ENCODE measurements at places on chromosomes 2 and 18.

GRCh38 chr2:88188748-88189147 lies 18.6 kb downstream of the THNSL2 start:
- DNase-seq, result no peak
- no peaks in the 10 kb centered on the region for H3K27me3 ChIP-seq
- H3K36me3 ChIP-seq, result peaks cover 2% of the 10 kb centered on the region

DNA sequence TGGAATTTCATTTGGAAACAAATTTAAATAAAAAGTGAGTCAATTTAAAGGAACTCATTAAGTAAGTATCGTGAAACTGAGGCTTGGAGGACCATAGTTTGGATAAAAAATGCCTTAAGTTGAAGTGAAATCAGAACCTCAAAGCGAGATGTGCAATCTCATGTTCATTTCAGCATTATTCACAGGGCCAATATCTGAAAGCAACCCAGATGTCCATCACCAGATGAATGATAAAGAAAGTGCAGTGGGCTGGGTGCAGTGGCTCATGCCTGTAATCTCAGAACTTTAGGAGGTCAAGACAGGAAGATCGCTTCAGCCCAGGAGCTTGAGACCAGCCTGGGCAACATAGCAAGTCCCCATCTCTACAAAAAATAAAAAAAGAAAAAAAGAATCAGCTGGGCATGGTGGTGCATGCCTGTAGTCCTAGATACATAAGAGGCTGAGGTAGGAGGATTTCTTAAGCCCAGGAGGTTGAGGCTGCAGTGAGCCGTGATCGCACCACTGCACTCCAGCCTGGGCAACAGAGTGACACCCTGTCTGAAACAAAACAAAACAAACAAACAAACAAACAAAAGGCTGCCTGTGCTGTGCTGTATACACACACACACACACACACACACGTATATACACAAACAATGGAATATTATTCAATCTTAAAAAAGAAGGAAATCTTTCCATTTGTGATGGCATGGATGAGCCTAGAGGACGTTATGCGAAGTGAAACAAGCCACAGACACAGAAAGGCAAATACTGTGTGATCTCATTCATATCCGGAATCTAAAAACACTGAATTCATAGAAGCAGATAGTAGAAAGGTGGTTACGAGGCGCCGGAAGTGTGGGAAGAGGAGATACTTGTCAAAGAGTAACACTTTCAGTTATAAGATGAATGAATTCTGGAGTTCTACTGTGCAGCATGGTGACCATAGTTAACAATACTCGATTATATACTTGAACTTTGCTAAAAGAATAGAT lies 14.5 kb downstream of the SH3RF3 start:
- no peak overlapping the region for H3K4me3 ChIP-seq
- H3K27ac ChIP-seq, result no peak overlapping the region
- H3K36me3 ChIP-seq, result no peaks in the 10 kb centered on the region
- no peaks in the 10 kb centered on the region for H3K27me3 ChIP-seq
- no peak for DNase-seq

GRCh38 chr18:78893281-78894032 lies 86.2 kb upstream of the SALL3 start:
- no peak overlapping the region for H3K27ac ChIP-seq
- H3K36me3 ChIP-seq, result no peaks in the 10 kb centered on the region
- H3K27me3 ChIP-seq, result no peaks in the 10 kb centered on the region
- peaks cover 3% of the 10 kb centered on the region for H3K4me1 ChIP-seq
- H3K4me3 ChIP-seq, result no peak overlapping the region

DNA sequence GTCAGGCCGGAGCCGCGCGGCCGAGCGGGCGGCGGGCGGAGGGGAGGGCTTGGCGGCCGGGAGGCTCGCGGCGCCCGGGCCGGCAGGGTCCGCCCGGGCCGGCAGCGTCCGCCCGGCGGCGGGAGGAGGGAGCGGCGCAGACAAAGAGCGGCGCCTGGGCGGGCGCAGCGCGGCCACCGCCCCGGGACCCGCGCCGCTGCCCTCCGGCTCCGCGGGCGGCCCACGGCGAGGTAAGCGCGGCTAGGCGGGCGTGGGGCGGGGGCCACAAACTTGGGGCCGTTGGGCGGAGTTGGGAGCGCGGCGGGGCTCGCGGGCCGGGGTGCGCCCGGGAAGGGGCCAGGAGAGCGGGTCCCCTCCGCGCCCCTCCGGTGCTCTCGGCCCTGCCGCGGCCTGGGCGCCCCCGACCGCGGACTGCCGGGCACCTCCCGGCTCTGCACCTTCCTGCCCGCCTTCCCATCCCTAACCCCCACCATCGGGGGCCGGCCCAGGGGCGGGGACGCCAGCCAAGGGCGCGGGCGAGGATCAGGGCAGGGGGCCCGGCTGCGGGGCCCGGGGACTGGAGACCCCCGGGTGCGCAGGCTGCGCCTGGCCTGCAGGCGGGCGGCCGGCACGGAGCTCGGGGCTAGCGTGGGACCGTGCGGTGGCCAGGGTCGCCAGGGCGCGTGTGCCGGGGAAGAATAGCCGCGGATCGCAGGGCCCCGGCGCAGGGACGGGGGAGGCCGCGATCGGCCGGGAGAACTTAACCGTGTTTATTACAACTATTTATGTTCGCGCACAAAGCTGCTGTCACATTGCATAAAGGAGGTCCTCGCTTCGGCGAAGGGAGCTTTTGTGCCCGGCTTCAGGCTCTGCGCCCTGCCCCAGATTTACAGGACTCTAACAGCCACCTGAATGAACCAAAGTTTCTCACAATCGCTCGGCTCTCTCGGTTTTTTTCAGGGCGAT lies at the start of gene NCK2:
Gene NCK2 (plus strand): TSS at position 4 of the 945 bp plus-strand sequence. CDS start 110,152 bp downstream, outside the sequence.
- H3K4me3 ChIP-seq, result peak within 1 kb of the TSS; percentile 97
- DNase-seq, result peak; percentile 42
- H3K4me1 ChIP-seq, result peaks cover 12% of the 10 kb centered on the region
- H3K27me3 ChIP-seq, result no peaks in the 10 kb centered on the region
- peak within 1 kb of the TSS; percentile 67 for H3K27ac ChIP-seq

GRCh38 chr2:222302178-222303018 lies 3.6 kb upstream of the PAX3 start:
- H3K27me3 ChIP-seq, result peaks cover 96% of the 10 kb centered on the region
- no peak overlapping the region for H3K4me3 ChIP-seq
- no peaks in the 10 kb centered on the region for H3K4me1 ChIP-seq
- DNase-seq, result no peak

GRCh38 chr2:229313591-229313990 lies 42.5 kb upstream of the PID1 start:
- no peak overlapping the region for H3K27ac ChIP-seq
- H3K4me1 ChIP-seq, result no peaks in the 10 kb centered on the region
- no peak overlapping the region for H3K4me3 ChIP-seq
- H3K27me3 ChIP-seq, result no peaks in the 10 kb centered on the region
- DNase-seq, result peak; percentile 44
- no peaks in the 10 kb centered on the region for H3K36me3 ChIP-seq
